ENCODE measurements at places on chromosomes 7 and 10. TPM values are rescaled to one million over a fixed set of nuclear protein-coding genes. Genes with fewer than 3 reads are reported as not detected.

GRCh38 chr10:44385026-44385695 is at the start of gene CXCL12:
CXCL12 (minus strand) TSS chr10:44385097; CDS start chr10:44385005, 92 bp downstream.
- no peak within 1 kb of the TSS for H3K27ac ChIP-seq
- H3K4me3 ChIP-seq: peak within 1 kb of the TSS; percentile 34
- H3K27me3 ChIP-seq: peaks cover 26% of the 10 kb centered on the region
- no peaks in the 10 kb centered on the region for H3K36me3 ChIP-seq

- H3K36me3 ChIP-seq: no peaks in the 10 kb centered on the region
- no peak overlapping the region for H3K27ac ChIP-seq
- H3K27me3 ChIP-seq: no peaks in the 10 kb centered on the region
- no peaks in the 10 kb centered on the region for H3K4me1 ChIP-seq
- H3K4me3 ChIP-seq: no peak overlapping the region
Observed at GRCh38 chr7:138204285-138204981, 128.2 kb downstream of the AKR1D1 start.

DNA sequence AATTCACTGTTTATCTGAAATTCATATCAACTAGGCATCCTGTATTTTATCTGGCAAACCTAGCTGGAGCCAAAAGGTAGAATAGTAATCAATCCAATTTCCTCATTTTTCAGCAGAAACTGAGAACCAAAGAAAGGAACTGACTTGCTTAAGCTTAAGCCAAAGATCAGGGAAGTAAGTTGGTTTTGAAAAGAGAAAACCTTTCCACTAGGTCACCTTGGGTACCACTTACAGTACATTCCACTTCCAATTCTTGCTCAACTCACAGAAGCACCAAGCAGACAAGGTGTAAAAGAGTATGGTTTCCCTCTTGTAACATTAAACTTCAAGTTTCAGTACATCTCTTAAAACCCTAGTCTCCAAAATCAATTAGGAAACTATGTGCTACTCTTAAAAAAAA is 79.6 kb downstream of the ZFAND4 start:
- no peak for DNase-seq
- H3K27me3 ChIP-seq: peaks cover 5% of the 10 kb centered on the region
- H3K36me3 ChIP-seq: peaks cover 18% of the 10 kb centered on the region

DNA sequence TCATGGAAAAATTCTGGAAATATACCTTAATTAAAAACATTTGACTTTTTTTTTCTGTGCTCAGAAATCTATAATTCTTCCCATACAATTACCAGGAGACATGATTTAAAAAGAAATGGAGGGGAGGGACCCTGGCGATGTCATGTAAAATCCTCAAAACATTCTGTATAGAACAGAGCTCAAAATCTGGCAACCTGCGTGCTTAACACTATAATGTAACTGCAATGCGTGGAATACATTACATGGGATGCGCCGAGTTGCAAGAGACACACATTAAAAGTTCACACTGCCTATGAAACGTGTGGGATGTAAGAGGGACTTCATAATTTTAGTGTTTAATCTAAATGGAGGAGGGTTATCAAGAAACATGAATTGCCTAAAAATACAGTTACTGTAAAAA is 215.0 kb downstream of the GLI3 start:
- no peak overlapping the region for H3K27ac ChIP-seq
- DNase-seq: no peak
- H3K27me3 ChIP-seq: no peaks in the 10 kb centered on the region
- H3K36me3 ChIP-seq: no peaks in the 10 kb centered on the region
- no peaks in the 10 kb centered on the region for H3K4me1 ChIP-seq

The DNAJC12 gene
- 1.9 TPM for total RNA-seq
